ENCODE measurements at places on chromosomes 4 and X. TPM values are rescaled to one million over a fixed set of nuclear protein-coding genes. Genes with fewer than 3 reads are reported as not detected.

The IL9R gene
- total RNA-seq, result not detected

The RRH gene
- not detected for total RNA-seq

The COPS4 gene
- total RNA-seq, result 37.5 TPM

The LRCH2 gene
- total RNA-seq, result 11.1 TPM

The MAGEA2 gene
- total RNA-seq, result not detected

The TMEM150C gene
- 1.9 TPM for total RNA-seq
